Nephron progenitor cell (in vitro differentiated cells): ENCODE measurements at places on chromosomes 13 and 19.

- no peak for DNase-seq
Measured at GRCh38 chr13:33228648-33229445, 56.7 kb downstream of the STARD13 start.

- no peak for DNase-seq
Measured at GRCh38 chr13:74675182-74675581, 541.0 kb upstream of the KLF12 start.

- DNase-seq: no peak
Measured at GRCh38 chr13:42398533-42398932, 126.6 kb downstream of the AKAP11 start.

- DNase-seq: no peak
Measured at GRCh38 chr19:47309038-47309437, 623 bp upstream of the C5AR1 start.

GRCh38 chr13:24251525-24251924, 57.9 kb upstream of the C1QTNF9 start:
- no peak for DNase-seq

GRCh38 chr13:77466753-77467422, 68.6 kb upstream of the SCEL start:
- DNase-seq: no peak
